Ureter (tissue), 1 donor: ENCODE measurements at places on chromosomes 12 and 14.

DNA sequence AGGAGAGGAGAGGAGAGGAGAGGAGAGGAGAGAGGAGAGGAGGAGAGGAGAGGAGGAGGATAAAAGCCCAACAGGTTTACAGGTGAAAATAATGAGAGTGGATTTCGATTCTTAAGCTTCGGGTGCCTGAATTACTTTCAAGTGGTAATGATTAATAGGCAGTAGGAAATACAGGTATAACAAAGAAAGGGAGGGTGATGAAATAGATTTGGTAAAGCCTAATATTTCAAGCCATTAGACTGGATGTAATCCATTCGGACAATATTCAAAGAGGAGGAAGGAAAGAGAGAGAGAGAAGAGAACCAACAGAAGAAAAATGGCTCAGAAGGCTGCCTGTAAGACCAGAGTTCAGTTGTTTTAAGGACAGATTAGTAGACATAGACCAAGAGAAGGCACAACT is 76.6 kb downstream of the RASSF9 start:
- DNase-seq = no peak

DNA sequence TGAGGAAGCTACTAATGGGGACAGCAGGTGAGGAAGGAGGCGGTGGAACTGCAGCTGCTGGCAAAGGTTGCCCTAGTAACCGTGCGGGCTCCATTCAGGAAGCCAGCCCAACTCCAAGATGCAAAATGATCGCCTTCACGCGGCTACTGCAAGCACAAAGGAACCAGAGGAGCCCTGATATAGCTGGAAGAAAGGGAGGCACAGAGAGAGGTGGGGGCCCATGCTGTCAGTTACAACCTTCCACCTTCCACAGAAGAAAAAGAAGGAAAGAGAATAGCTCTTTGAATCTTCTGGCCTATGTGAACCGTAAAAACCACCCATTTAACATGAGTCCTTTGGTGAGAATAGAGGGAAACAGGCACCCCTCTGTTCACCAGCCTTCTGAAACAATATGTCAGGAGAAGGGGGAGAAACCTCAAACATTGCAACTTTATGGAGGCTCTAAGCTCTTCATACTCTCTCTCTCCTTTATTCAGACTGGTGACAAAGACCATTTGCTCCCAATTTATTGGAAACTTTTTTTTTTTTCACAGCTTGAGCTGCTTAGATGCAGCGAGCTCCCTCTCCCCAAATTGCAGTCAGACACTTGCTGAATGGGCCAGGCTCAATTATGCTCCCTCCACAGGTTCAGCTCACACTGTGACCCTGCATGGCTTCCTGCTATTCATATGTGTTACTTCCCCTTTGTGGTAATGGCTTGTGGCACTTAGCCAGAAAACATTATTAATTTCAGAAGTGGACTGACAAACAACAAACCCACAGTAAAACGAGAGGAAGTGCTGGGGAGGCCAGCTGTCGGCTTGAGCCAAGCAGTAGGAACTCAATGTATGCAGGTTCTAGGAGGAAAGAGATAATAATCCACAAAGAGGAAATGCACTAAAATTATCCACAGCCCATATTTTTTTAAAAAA is 6.2 kb downstream of the DUSP6 start:
- DNase-seq = peak; percentile 65

DNA sequence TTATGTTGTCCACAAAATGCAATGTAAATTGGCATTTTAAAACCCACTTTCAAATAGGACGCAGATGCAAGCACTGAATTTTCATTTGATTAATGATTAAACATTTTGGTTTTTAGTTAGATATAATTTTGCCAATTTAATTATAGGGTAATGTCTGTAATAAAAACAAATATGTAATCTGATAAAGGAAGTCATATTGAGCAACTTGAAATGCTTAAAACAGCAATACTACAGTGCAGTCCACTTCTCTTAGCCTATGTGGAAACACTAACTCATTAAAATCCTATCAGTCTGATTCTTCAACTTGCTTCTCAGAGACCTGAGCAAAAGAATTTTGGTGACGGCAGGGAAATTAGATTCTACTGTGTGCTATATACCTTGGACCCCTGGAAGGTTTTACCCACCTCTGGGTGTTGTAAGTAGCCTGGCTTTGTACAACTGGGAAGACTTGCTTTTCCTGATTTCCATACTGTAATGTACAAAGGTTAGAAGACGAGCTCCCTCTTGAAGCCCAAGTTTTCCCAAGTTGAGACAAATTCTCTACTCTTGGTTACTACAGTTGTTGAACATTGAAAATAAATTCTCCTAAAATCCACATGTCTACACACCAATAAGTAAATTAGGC is 4.1 kb downstream of the TRHDE start:
- no peak for DNase-seq

GRCh38 chr12:42730291-42730690 is 140.7 kb upstream of the PRICKLE1 start:
- no peak for DNase-seq

DNA sequence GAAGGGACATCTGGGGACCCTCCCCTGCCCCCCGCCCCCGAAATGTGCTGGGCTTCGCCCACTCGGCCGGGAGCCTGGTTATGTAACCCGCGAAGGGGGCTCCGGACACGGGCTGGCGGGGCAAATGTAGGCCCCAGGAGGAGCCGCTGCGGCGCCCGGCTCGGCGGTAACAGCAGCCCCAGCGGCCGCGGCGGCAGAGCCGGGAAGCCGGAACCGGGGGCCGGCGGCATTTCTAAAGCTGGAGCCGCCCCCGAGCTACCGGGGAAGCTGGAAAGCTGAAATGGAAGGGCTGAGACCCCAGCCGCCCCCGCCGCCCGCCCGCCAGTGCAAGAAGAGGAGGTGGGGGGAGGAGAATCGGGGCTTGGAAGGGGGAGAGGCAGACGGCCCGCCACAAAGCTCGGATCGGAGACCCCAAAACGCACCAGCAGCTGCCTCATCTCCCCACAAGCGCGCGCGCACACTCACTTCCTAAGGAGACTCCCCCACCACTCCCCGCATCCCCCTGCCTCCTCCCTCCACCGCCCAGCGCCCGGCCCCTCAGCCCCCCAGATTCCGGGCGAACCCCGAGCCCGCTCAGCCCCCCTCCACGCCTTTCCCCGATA is 1.5 kb downstream of the KDM2B start:
- DNase-seq = peak; percentile 66
